ENCODE measurements at places on chromosomes 12 and 14.

DNA sequence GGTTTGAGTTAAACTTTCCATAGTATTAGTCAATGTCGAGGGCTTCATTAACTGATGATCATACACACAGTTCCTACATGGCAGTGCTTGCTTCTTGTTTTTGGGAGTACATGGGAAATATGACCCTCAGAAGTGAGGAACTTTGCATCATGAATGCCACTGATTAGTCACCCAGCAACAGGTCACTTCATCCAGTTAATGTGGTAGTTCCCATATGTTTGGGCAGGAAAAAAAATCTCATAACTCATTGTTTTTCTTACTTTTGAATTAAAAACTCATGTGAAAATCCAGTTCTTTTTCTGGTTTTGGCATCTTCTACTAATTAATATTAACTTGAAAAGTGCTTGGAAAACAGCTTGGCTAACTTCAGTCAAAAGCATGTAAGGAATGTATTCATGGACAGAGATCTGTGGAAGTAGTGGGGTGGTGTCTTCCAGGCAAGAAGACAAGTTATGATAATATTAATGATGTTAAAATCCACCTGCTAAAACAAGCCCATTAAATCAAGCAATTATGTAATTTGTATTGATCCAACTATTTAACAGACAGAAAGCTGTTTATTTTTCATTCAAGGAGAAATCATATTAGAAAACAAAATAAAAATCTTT, 309.1 kb upstream of the NAV3 start:
- DNase-seq, result peak; percentile 2

DNA sequence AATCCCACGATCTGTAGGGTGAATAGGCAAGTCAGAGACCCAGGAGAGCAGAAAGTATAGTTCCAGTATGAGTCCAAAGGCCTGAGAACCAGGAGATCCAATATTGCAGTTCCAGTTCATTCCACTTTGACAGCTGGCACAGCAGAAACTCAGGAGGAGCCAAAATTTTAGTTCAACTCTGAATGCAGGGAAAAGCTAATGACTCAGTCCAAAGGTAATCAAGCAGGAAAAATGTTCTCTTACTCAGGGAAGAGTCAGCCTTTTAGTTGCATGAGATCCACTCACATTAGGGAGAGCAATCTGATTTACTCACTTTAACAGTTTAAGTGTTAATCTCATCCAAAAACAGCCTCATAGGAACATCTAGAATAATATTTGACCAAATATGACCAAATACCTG, 130.2 kb upstream of the LRFN5 start:
- no peak for DNase-seq

- DNase-seq, result no peak
These were observed 985.7 kb upstream of the FBXO33 start for GRCh38 chr14:40417777-40418401.

DNA sequence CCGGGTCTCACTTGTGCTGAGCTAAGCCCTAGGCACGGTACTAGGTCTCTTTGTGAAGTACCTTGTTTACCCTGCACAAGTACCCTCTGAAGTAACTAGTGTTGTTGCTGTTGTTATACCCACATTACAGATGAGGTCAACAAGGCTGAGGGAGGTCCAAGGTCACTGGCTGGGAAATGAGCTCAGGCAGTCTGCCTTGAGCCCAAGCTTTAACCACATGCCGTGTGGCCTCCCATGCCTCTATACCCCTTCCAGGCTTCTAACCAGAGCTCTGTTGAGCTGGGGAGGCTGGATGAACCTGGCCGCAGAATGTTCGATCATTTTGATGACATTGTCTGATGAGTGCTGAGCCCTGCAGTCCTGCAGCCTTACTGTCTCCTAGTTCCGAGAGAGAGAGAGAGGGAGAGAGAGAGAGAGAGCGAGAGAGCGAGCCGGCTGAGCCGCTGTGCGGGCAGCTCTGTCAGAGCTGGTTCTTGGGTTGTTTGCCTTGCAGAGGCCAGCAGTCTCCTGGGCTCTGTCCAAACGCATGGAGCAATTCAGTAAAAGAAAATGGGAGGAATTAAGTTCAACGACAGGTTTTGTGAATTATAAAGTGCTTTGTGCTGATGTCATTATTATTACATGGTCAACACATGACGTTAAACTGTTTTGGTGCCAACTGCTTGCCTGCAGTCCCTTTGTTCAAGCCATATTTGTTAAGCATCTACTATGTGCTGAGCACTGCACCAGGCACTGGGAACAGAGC, 13.1 kb downstream of the JDP2 start:
- no peak for DNase-seq

DNA sequence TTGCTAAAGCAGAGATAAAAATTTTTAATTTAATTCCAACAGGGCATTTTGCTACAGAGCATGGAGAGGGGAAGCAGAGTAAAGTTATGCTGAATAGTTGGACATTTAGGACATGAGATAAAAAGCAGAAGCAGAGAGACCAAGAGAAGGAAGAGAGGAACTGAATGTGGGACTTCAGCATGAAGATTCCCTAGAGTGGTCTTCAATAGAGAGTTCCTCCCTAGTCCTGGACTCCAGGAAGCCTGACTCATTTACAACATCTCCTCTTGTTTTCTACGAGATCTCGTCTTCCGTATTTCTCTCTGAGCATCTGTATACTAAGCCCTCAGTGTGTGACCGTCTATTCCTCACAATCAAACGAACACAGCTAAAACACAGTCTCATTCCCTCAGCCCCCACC, 35.2 kb upstream of the IFT81 start:
- DNase-seq, result no peak

DNA sequence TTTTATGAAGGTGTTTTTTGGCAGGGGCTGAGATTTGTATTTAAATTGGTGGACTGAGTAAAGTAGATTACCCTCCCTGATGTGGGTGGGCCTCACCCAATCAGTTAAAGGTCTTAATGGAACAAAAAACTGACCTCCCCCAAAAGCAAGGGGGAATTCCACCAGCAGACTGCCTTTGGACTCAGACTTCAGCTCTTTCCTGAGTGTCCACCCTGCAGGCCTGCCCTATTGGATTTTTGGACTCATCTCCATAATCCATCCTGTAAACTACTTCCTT, 228.4 kb upstream of the CAND1 start:
- DNase-seq, result no peak
